G401 (cell line): ENCODE measurements at places on chromosomes 4 and X.

- DNase-seq: no peak
These were observed 21.9 kb upstream of the PACRGL start for GRCh38 chr4:20678400-20678799.

GRCh38 chr4:176810481-176811249 is 17.9 kb upstream of the VEGFC start:
- no peak for DNase-seq

DNA sequence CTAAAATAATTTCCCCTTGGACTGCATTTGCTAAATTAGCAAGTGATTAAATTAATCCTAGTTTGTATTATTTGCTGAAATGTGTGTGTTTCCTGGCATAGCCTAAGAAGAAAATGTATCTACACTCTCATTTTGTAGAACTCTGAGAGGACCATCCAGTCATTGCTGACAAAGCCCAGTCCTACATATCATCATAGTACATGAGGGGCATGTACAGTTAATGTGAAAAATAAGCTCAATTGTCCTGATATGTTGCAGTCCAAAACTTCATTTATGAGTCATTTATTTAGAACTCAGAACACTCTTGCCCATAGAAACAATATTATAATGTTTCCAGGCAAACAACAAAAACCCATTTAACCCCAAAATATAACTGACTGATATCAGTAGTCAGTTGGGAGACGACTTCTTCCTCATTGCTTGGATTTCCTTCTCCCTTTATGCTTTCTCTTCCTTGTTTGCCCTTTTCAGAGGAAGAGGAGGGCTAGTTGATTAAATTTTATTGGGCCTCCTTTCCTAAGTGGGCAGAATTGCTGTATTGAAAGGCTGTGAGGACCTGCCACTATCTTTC is 26.9 kb upstream of the BBS12 start:
- DNase-seq: no peak

DNA sequence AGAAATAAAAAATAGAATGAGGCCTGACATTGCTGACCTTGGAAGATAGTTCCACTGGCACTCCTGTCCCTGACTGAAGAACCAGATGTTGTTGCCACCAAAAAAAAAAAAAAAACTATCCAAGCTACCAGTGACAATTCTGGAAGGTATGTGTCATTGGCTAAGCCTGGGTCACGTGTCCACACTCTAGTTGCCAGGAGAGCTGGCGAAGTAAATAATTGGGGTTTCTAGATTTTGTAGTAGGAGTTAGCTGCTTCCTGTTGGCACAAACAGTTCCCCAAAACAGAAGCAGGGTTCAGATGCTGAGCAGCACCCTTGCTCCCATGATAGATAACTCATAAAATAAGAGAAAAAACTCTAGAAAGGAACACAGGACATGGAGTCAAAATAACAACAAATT is 20.5 kb downstream of the MND1 start:
- DNase-seq: no peak

- no peak for DNase-seq
These were observed 2.0 kb upstream of the MXD4 start for GRCh38 chr4:2263926-2264321.

- DNase-seq: no peak
These were observed 2366.3 kb downstream of the PCDH7 start for GRCh38 chr4:33086331-33086925.

- DNase-seq: no peak
These were observed 22.9 kb upstream of the PDLIM5 start for GRCh38 chr4:94428884-94429283.
